Cardiac fibroblast (primary cell): ENCODE measurements at places on chromosomes 12 and 14.
A peak's percentile ranks its signal among the peaks of the same experiment; 100 is the strongest.

DNA sequence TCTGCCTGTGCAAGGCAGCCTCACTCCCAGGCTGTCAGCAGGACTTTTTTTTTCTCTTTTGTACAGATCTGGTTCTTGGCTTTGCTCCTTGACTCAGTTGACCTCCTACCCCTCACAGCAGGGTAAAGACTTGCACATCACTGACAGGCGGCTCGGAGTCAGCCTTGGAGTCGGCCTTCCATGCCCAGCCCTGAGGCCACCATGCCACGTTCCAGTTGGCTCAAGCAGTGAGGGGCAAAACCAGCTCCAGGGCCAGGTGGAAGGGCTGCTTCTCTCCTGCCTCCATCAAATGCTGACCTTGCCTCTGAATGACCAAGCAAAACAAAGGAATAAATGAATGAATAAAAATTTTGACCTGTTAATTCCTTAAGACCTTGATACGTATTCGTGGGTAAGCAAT, 27.6 kb downstream of the JAG2 start:
- no peak for DNase-seq

DNA sequence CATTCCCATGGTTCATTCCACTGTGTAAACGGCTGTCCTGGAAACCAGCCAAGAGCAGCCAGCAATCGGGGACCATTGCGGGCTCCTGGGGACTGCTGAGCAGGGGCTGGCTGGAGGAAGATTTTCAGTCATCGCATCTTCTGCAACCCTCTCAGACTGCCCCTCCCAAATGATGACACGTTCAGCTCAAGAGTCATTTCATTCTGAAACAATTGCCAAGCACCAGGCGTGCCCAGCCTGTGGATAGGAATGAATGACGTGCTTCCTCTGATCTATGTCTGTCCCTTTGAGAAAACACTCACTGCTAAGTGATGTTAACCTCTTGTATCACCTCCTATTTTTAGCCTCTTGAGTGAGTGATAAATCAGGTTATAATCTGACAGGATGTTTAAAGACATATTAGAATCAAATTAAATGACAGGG, 62.0 kb downstream of the NDUFA12 start:
- peak; percentile 98 for DNase-seq

DNA sequence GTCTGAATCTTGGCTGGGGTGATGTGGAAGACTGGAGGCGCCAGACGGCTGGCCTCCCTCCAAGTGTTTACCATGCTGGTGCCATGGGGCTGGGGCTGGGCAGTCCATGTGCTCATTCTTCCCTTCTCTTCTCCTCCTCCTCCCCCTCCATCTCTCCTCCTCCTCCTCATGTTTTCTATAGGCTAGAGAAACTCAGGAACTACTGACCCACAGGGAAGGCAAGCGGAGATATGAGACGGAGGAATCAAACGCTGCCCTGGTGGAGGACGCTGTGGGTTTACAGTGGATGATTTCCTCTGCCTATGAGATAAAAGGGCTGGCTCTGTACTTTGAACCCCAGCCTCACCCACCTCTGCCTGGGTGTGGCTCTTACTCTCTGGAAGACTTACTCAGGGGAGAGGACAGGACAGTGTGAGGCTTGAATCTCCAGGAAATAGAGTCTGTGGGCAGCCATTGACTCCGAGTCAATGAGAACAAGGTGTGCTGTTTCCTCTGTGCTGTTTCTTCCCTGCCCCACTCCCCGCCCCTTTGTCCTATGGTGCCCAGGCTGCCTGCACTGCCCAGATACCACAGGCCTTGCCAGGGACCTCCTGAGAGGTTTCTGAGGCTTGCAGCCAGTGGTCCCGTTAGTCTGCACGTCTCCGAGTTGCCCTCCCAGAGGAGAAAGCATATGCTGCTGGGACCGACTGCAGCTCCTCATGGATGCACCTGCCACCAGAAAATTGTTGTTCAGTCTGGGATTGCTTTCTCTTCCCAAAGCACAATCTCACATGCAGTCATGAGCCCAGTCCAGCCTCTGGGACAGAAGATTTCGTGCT, 132.6 kb upstream of the ARHGAP5 start:
- DNase-seq, result no peak

GRCh38 chr12:26769611-26770010, 63.4 kb downstream of the ITPR2 start:
- no peak for DNase-seq

- DNase-seq, result no peak
These were observed 38.9 kb downstream of the KRT80 start for GRCh38 chr12:52152905-52153317.

- DNase-seq, result no peak
These were observed 13.0 kb upstream of the TMTC2 start for GRCh38 chr12:82673698-82674097.

DNA sequence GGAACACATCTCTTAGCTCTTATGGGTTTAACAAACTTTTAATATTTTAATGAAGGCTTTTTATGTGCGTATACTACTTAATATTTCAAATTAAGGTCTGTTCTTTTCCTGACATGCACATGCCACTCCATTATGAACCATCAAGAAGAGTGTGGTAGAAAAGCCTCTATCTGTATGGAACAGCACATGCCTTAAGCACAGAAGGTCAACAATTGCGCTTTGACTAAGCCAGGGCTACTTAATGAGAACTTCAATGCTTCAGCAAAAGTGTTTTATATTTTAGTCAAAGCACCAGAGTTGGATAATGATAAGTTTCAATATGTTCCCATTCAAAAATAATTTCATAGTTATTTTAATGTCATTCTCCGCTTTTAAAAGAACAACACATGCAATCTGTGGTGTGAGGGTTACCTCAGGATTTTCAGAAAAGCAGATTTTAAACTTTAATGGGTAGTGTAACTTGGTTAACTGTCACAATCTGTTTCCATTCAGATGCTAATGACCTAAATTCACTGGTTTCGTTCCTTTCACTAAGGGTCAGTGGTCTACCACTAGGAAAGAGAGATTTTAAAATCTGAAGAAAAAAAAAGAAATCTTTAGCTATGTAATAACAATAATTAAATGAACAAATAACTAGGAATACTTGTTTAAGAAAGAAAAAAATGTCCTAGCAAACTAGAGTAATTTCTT, 193.4 kb upstream of the NOVA1 start:
- no peak for DNase-seq

DNA sequence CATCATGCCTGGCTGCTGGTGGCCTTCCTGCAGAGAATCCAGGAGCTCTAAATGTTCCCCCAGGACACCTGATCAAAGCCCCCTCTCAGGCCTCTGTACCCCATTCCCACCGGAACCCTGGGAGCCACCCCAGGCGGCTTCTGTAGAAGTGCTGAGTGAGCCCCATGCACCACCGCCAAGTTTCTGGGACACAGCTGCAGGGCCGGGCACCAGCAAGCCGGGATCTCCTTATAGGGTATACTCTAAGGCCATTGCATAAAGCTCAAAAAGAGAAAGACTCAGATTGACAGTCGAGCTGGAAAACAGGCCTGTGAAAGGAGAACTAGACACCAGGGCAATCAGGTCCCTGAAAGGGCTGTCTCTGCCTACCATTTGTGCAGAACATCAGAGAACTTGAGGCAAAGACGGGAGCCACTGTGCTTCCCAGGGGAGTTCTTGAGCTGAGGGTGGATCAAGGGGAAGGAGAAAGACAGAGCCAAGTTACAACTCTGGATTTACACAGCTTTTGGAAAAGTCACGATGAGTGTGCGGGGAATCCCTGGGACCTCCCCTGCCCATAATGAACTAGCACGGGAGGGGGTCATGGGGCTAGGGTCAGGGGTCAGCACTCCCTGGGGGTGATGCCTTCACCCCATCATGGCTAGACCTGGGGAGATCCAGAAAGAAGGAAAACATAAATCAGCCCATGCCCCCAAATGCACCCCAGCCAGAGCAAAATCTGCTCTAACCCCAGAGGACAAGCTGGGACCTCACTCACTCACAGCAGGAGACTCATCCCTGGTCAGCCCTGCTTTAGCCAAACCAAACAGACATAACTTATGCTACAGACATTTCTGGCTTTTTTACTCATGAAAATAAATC, 51.1 kb downstream of the ITPK1 start:
- DNase-seq, result no peak

- no peak for DNase-seq
These were observed 117.8 kb downstream of the PLXNC1 start for GRCh38 chr12:94265966-94266745.

- no peak for DNase-seq
These were observed 1500.2 kb upstream of the FLRT2 start for GRCh38 chr14:84029720-84030119.

DNA sequence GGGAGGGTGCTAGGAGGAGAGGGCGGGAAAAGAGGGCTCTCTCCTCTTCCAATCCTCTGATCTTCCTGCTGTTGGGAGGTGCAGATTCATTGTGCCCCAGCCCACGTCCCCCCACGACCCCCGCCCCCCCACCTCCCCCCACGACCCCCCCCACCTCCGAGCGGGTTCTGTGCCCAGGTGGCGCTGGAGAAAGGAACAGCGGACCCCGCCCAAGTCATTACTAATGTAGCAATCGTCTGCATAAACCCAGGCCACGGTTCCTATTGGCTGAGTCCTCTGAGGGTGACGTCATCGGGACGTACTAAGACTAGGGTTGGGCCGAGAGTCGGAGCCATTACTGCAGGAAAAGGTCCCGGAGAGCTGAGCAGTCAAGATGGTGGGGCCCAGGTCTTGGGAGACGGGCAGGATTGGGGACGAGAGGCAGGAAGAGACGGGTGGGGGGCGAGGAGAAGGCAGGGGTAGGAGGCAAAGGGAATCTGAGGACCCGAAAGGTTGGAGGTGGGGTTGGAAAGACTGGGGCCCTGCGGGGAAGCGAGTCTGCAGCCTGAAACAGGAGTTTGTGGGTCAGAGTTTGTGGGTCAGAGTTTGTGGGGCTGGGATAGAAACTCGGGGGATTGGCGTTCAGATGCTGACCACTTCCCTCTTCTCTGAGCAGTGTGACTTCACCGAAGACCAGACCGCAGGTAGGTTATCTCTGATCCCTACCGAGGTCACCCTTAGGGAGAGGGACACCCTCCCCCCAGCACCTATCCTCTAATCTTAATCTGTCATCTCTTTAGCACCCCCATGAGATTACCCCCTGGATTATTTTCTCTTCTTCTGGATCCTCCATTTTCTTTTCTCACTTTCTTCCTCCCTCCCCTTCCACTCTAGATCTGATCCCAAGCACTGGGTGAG, at the start of gene MYL6:
Gene MYL6 (plus strand): TSS at position 331 of the 897 bp plus-strand sequence. CDS start 43 bp downstream, at position 374.
- DNase-seq, result peak; percentile 99

GRCh38 chr12:118290130-118290529, 82.6 kb downstream of the TAOK3 start:
- DNase-seq, result peak; percentile 28

- DNase-seq, result no peak
These were observed 29.3 kb downstream of the DHRS2 start for GRCh38 chr14:23665302-23666016.

DNA sequence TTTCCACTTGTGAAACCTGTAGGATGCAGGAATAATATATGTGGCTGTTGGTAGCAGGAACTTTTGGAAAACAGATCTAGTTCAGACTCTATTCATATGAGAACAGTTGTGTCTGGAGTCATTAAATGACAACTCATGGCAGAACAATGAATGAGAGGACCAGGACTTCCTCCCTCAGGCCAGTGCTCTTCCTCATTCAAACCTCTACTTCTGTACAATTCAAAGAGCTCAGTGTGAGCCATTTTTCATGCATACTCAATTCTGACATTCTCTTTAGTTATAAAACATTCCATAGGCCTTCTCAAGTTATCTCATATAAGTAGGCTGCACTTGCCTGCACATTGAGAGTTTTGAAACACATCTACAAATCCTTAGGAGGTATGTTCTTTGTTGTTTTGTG, 1526.6 kb upstream of the FLRT2 start:
- no peak for DNase-seq

GRCh38 chr14:67944605-67945004, 125.0 kb downstream of the RAD51B start:
- DNase-seq, result no peak

- no peak for DNase-seq
These were observed 180.0 kb upstream of the C14orf180 start for GRCh38 chr14:104399432-104400155.

DNA sequence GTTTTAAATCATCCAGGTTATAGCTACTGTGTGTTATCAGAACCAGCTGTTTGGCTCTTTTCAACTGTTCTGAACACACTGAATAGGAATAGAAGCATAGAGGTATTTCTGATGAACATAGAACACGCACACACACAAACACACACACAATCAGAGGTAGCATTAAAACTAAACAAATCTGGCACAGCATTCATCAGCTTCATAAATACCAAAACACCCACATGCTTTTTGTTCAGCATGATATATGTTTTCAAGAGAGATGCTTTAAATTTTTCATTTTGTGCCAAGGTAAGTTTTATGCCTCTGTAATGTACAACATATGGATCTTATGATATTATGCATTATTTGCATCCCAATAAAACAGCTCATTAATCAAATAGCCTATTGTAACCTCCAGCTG, 208.6 kb downstream of the GALC start:
- DNase-seq, result no peak

GRCh38 chr14:45811155-45811554, 558.2 kb upstream of the MIS18BP1 start:
- DNase-seq, result no peak

- peak; percentile 44 for DNase-seq
These were observed 43.3 kb upstream of the PLEKHG6 start for GRCh38 chr12:6266971-6267721.

DNA sequence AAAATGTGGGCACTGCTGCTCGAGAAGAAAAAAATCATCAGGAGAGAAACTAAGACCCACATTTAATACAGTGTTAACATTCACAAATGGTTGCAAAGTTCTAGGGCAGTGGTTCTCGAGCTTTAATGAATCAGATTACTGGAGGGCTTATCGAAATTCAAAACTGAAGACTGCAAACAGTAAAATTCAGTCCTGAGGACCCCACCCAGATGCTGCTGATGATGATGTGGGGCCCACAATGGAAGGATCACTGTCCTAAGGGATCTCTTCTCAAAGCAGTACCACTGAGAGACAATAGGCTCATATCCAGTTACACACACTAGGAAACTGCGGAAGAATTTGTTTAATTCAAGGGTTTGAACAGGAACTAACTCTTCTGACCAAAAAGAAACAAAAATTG, 31.4 kb downstream of the DICER1 start:
- DNase-seq, result no peak

GRCh38 chr14:39033371-39033770, 69.7 kb downstream of the SEC23A start:
- peak; percentile 68 for DNase-seq

GRCh38 chr12:1852076-1852475, 31.7 kb downstream of the LRTM2 start:
- no peak for DNase-seq

GRCh38 chr14:36659822-36660735, 1.6 kb upstream of the PAX9 start:
- DNase-seq, result no peak

- DNase-seq, result no peak
These were observed 909 bp upstream of the TAOK3 start for GRCh38 chr12:118373616-118374015.

- DNase-seq, result no peak
These were observed 127.2 kb upstream of the GZMB start for GRCh38 chr14:24761141-24761540.
